Fibroblast of villous mesenchyme (primary cell): ENCODE measurements at places on chromosomes 3 and 15.

- no peak for DNase-seq
Measured at GRCh38 chr3:182730675-182731042, 62.6 kb upstream of the ATP11B start.

DNA sequence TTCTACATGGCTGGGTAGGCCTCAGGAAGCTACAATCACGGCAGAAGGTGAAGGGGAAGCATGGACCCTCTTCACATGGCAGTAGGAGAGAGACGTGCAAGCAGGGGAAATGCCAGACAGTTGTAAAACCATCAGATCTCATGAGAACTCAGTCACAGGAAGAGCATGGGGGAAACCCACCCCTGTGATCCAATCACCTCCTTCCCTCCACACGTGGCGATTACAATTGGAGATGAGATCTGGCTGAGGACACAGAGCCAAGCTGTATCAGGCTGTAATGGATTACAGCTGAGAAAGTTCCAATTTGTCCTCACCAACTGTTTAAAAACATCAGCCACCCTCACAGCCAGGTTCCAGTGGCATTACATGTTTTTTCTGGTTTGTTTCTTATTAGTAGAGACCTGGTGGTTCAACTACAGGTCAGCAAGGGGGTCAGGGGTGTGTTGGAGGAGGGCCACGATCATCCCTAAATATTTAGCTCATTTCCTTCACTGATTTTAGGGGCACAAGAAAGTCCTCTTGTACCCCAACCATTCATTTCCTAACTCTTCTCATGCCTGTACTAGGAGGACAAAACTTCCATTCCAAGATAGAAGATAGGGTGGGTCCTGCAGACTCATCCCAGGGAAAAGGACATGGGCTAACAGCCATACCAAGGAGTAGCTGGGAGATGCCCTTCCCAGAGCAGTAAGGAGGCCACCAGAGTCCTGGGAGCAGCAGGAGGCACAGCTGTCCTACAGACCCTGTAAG is 54.4 kb downstream of the ANXA2 start:
- DNase-seq = no peak

- DNase-seq = peak; percentile 49
Measured at GRCh38 chr3:155641956-155642355, 102.9 kb downstream of the PLCH1 start.

GRCh38 chr3:169998668-169999131 is 32.1 kb downstream of the SEC62 start:
- DNase-seq = peak; percentile 89

GRCh38 chr3:43233062-43233461 is 53.3 kb upstream of the SNRK start:
- no peak for DNase-seq
